ENCODE measurements at places on chromosomes 2 and 18.

- DNase-seq: peak; percentile 24
These were observed 40.8 kb downstream of the SCRN3 start for GRCh38 chr2:174436351-174436750.

- no peak for DNase-seq
These were observed 145.4 kb downstream of the FAM210A start for GRCh38 chr18:13580991-13581390.

DNA sequence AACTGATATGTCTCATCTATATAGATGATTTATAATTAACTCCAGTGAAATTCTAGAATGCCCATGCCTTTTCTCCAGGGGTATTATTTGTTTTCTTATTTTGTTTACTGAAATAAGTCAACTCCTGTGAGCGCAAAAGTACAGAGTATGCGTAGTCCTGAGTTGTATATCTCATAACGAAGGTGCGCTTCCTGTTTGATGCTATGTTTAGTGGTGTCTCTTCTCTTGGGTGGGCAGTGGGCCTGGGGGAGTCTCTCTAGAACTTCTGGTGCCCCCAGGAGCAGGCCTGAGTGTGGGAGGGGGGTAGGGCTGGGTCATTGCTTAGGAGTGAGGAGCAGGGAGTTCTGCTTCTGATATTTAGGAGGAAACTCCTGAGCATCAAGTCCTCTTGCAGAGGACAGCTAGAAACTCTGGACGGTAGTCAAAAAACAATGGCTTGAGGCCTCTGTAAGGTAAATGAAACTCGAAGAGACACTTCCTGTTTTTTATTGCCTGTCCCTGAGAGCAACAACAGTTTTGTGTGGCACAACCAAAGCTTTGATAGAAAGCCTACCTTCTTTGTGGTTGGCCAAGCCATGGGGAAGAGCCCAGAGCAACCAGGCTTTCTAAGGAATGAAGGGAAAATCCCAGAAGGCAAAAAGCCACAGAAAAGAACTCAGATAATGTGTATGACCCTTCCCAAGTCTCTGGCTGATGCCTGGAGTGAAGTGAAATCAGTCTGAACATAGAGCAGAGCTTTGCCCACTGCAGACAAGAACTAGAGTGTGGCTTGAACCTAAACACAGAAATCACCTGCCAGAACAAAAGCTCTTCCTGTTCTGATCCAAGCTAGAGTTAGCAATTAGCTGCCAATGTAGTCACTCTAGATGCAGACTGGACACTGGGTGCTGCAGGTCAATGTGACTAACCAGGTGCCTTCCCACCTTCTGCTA is 8.5 kb upstream of the SP140L start:
- no peak for DNase-seq

DNA sequence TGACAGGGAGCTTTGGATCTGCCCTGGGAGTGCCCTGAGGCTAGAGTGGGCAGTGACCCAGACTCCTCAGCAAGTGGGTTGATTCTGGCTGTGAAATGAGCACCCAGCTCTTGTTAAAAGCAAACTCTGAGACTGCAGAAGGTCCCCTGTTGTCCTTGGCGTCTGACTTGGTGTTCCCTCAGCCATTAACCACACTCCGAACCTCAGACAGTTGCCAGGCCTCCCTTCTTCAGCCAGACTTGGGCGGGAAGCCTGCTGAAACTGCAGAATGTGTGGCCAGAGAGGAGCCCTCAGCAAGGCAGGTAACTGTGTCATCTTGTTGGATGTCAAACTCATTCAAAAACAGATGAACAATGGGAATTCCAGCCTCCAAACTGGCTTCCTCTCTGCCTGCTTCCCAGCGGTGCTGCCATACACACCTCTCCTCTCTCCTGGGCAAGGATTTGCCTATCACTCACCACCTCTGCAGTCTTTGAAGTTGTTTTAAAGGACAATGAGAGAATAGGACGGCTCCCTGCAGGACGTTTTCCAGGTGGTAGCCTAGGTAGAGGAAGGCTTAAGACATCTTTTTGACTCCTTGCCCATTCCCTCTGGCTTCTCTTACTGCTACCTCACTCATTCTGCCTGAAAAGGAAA is 38.9 kb upstream of the B3GNT2 start:
- no peak for DNase-seq

- DNase-seq: no peak
These were observed 48.7 kb downstream of the EHD3 start for GRCh38 chr2:31282634-31283033.

DNA sequence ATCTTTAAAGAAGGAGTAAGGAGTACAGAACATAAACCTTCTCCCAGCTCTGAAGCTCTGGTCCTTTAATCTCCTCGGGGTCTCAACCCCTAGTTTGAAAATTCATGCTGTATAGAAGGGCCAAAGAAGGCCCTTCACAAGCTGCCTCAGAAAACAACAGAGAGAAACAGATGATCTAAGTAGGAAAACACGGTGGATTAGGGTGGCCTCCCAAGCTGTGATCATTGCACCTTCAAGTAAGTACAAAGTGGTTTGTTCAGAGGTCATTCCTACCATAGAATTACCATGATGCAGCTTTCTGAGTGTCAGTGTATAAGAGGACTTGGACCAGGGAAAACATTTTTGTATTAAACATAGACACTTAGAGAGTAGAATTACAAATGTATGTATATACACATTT is 10.9 kb downstream of the TMEM169 start:
- no peak for DNase-seq

- DNase-seq: no peak
These were observed 4.7 kb downstream of the MYOM1 start for GRCh38 chr18:3214855-3215637.

DNA sequence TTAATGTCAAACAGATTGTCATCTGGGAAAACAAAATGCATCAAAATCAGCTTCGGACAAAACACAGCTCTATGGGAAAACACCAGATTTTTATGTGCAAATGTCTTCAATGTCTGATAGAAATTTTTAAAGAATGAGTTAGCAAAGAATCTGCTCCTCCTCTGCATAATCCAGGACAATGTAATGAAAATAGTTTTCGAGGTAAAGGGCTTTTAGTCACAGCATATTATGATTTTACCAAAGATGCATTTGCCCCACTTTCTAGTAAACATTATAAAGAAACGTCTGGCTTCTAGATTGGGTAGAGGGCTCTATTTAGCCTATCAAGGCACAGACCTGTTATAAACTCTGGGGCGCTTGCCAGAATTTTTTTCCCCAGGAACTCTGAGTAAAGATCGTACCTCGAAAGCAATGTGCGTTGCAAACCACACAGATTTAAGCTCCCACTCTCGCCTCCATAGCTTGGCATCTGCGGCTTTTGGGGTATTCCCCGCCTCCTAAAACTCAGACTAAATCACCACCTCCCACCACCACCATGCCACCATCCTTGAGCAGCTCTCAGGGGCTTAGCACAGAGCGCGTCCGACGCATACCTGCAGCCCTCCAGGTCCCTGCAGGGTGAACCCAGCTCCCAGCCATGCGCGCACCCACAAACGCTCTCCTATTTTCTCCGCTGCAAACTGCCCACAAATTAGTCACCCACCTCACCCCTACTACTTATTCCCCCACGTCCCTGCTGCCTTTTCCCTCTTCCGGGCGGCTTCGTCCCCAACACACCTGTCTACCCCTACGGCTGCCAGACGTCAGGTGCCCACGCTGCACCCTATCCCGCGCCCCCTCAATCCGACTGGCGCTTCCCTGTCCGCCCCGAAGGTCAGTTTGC is 829 bp downstream of the ACVR1C start:
- peak; percentile 23 for DNase-seq

DNA sequence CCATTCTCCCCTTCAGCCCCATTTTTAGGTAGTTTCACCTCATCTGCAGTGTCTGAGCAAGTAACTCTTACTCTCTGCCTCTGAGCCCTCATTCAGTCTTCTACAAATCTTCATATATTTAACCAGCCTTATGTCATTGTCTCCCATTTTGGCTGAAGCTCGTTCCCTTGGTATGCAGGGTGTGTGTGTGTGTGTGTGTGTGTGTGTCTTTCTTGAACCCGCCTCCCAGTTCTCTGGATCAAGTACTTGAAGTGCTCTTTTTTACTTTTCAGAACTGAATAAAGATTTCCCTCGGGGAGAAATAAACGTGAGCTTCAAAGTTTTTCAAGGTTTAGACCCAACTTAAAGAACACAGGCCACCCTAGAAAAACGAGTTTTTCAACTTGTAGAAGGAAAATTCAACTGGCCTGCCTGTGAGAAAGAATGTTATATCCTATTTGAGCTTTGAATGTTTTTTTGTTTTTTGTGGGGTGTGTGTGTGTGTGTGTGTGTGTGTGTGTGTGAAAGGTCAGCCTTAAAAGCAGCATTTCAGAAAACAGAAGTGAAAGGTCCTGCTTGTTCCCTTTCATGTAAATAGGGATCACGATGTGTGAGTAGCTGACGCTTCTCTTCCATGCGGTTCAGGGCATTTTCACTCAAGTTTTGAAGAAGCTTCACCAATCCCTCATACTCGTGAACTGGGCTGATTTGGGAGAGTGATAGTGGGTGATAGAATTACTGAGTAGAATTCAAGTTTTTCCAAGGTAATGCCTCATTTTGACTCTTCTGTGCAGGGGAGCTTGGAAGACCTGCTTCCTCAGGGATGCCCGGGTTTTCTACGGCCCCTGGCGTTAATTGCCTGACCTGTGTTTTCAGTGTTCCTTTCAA is 50.6 kb upstream of the EML6 start:
- DNase-seq: no peak

- DNase-seq: no peak
These were observed 32.7 kb downstream of the RAB27B start for GRCh38 chr18:54860941-54861340.

DNA sequence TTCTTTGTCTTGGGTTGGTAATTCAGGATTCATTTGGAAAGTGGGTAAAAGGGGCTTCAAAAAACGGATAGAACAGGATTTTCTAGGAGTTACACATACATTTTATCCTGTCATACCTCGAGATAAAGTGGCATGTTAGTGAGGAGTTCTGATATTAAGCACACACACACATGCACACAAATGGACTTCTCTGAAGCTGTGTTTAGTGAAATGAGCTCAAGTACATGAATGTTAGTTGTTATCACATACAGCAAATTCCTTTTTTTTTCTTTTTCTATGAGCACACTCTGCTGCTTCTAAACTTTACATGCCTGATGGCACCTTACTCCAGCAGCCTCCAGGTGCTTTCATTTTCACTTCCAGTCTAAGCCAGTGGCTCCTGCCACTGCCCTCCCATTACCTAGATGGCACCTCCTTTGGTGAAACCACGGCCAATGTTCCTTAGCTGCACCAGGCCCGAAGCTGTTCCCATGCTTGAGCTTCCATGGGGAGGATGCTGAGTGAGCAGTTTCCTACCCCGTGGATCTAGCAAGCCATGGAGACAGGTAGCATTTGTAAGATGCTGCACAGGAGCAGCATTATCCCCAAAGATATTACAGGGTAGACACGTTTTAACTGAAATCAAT is 49.7 kb downstream of the STAT1 start:
- DNase-seq: no peak

- DNase-seq: peak; percentile 66
These were observed 131.2 kb upstream of the SEC11C start for GRCh38 chr18:59008302-59008974.

GRCh38 chr2:69226903-69227302 is 160.1 kb downstream of the GFPT1 start:
- no peak for DNase-seq

- no peak for DNase-seq
These were observed 188.5 kb downstream of the EIPR1 start for GRCh38 chr2:3189076-3189591.

DNA sequence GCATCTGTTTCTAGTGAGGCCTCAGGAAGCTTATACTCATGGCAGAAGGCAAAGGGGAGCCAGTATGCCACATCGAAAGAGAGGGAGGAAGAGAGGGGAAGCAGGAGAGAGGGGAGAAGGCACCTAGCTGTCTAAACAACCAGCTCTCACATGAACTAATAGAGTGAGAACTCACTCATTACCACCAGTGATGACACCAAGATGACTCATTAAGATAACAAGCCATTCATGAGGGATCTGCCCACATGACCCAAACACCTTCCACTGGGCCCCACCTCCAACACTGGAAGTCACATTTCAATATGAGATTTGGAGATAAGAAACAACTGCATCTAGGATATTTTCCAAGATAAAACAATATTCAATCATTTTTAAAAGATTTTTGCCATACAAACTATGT is 753.9 kb upstream of the ZEB2 start:
- no peak for DNase-seq

DNA sequence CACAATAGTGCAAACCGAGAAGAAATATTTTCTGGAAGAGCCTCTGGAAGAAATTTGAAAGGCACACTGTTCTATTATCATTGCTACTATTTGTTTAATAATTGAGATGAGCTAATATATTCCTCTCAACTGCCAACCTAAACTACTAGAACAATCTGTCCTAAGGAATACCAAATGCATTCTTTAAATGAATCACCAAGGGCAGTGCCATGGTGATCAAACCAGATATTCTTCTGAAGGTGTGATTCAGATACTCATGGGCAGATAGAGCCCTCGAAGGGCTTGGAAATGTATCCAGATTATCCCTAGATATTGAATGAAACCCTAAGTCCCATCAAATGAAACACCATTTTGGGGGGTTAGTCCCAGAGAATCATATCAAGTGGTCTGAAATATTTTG is 76.6 kb downstream of the FIGN start:
- no peak for DNase-seq

GRCh38 chr2:86081724-86082123 is 24.0 kb downstream of the POLR1A start:
- no peak for DNase-seq

GRCh38 chr2:132813422-132813821 is 143.4 kb upstream of the LYPD1 start:
- no peak for DNase-seq

DNA sequence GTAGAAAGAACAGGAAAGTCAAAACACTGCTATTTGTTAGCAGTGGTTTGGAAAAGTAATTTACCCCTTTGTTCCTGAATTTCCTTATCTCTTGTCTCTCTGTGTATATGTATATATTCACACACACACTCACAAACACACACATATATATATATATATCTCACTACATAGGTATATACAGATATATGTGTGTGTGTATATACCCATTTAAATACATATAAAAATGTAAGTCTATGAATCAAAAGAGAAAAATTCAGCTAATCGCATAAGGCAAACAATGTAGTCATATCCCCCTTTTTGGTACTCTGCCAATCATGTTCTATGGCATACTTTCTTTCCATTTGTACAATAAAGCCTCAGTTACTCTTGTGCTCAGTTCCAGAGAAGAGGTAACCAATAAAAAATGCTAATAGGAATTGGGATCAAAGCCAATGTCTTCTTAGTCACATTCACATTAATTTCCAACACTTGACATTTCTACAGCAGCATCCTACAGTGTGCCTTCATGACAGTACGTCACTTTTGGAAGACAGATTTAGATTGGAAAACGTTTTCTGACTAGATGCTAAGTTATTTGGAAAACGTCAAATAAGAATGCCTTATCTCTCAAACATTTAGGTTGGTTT is 94.6 kb downstream of the MC4R start:
- DNase-seq: peak; percentile 77

GRCh38 chr2:84904151-84904550 is 1.3 kb upstream of the TMSB10 start:
- no peak for DNase-seq
